ENCODE measurements at places on chromosomes 5 and 9. TPM values are rescaled to one million over a fixed set of nuclear protein-coding genes. Genes with fewer than 3 reads are reported as not detected.

IL3 gene
- not detected for total RNA-seq

ZNF169 gene
- total RNA-seq = 1.2 TPM

STXBP1 gene
- 19.0 TPM for total RNA-seq

OR1J2 gene
- total RNA-seq = not detected

ADAMTSL2 gene
- not detected for total RNA-seq

GRM6 gene
- not detected for total RNA-seq

BTNL9 gene
- not detected for total RNA-seq

APBA1 gene
- 1.5 TPM for total RNA-seq

HAVCR2 gene
- 0.17 TPM for total RNA-seq

CD274 gene
- total RNA-seq = 2.9 TPM

COL23A1 gene
- total RNA-seq = not detected

NSUN2 gene
- total RNA-seq = 36.1 TPM

GHR gene
- total RNA-seq = 1.0 TPM

GTF2H2 gene
- 11.7 TPM for total RNA-seq

CAMK2A gene
- total RNA-seq = 0.45 TPM

DAB2IP gene
- 10.1 TPM for total RNA-seq

CTNND2 gene
- total RNA-seq = not detected

DOK3 gene
- total RNA-seq = 0.17 TPM

MYMK gene
- not detected for total RNA-seq

GBGT1 gene
- 2.4 TPM for total RNA-seq

RAPGEF6 gene
- 6.1 TPM for total RNA-seq

PLCXD3 gene
- under 0.01 TPM for total RNA-seq

PCDHB6 gene
- total RNA-seq = not detected

SLC22A4 gene
- 1.7 TPM for total RNA-seq

DNAJC21 gene
- total RNA-seq = 25.6 TPM

C1QTNF3 gene
- total RNA-seq = 0.34 TPM

AQP3 gene
- total RNA-seq = 2.4 TPM

TUSC1 gene
- 10.7 TPM for total RNA-seq

LIX1 gene
- total RNA-seq = not detected

IL7R gene
- total RNA-seq = 14.0 TPM

PHF24 gene
- total RNA-seq = 0.74 TPM

SPRY4 gene
- 8.9 TPM for total RNA-seq

AIF1L gene
- total RNA-seq = 0.30 TPM

RELL2 gene
- 1.9 TPM for total RNA-seq

WDR38 gene
- not detected for total RNA-seq

AP3S1 gene
- 112 TPM for total RNA-seq

PCDHGB5 gene
- 13.8 TPM for total RNA-seq

PRUNE2 gene
- total RNA-seq = 3.6 TPM

OR1L8 gene
- total RNA-seq = not detected

NXNL2 gene
- total RNA-seq = 1.5 TPM

TMEM252 gene
- not detected for total RNA-seq

GFPT2 gene
- 57.5 TPM for total RNA-seq

TMC1 gene
- total RNA-seq = not detected

NR2F1-AS1 gene
- 8.4 TPM for total RNA-seq

TAF7 gene
- total RNA-seq = 31.8 TPM

PCSK5 gene
- 0.89 TPM for total RNA-seq

TAF11L10 gene
- not detected for total RNA-seq

RALGDS gene
- 19.5 TPM for total RNA-seq

ADAMTS16 gene
- 0.30 TPM for total RNA-seq

BAAT gene
- total RNA-seq = under 0.01 TPM
